ENCODE measurements at places on chromosomes 1 and 21.

- peak; percentile 88 for DNase-seq
Observed at GRCh38 chr1:203480525-203481084, 5.0 kb downstream of the PRELP start.

DNA sequence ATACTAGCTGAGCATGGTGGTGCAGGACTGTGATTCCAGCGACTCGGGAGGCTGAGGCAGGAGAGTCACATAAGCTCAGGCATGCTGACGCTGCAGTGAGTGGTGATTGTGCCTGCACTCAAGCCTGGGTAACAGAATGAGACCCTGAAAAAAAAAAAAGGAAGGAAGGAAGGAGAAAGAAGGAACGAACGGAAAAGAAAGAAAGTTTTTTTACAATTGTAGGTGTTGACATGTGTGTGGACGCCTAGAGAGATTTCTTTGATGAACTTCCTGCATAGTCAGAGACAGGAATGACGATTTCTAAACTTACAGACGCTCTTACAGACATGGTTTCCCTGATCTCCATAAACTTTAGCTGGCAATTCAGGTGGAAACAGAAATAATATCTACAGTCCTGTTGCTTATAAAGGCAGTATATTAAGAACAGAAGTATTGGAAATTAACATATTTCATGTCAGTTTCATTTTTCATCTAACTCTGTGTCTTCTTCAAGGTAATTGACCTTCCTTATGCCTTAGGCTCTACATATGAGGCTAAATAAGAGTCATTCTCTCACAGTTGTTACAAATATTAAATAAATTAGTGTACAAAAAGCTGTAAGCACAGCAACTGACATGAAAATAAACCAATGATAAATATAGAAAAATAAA is 4.1 kb downstream of the SAMSN1 start:
- no peak for DNase-seq

DNA sequence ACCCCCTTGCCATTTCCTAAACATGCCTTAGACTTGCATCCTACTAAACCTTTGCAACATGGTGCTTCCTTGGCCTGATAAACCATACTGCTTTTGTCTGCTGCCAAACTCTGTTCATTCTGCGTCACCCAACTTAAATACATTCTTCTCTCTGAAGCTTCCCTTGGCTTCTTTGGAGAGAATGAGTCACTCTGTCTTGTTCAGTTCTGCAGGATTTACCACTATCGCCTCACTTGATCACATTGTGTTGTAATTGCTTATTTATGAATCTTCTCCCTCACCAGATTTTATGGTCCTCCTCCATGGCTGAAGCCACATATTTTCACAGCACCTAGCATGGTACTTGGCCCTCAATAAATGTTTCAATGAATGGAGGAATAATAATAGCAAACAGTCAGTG is 21.7 kb upstream of the TUT4 start:
- peak; percentile 90 for DNase-seq

- DNase-seq = no peak
Observed at GRCh38 chr1:32759997-32760623, 57.0 kb downstream of the YARS1 start.

All from adipocyte (in vitro differentiated cells).